ENCODE measurements at places on chromosomes 16 and 17. TPM values are rescaled to one million over a fixed set of nuclear protein-coding genes. Genes with fewer than 3 reads are reported as not detected.

DNA sequence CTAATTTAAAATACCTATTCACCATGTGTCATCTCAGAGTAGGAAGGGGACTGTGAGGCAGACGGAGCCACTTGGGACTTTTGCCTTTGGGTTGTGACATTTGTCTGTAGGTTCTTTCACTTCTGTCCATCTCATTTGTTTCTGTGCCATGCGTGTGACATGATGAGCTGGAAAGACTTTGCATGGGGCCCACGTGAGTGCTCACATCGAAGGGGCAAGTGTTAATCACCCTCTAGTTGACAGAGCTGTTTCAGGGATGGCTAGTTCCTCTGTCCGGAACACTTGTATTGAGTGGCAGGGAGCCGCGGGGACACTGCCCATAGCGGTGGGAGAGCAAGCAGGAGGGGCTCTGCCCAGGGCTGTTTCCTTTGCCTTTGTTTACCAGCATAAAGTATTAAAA, 112.0 kb downstream of the RPTOR start:
- no peak for DNase-seq

DNA sequence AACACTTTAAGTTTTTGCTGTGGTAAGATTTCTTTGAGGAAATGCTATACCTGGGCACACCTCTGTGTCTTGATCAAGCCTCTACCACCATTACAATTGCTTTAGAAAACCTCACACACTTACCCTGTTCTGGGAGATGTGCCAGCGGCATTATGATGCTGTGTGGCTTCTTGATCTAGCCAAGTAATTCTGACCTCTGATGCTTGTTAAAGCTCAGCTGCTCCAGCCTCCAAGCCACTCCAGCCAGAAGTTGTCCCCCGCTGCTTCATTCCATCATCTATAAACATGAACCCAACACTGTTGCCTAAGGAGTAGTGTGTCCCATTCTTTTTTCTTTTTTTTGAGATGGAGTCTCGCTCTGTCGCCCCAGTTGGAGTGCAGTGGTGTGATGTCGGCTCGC, 60.1 kb downstream of the CYLD start:
- no peak for DNase-seq

The CTRB1 gene
- not detected for total RNA-seq

DNA sequence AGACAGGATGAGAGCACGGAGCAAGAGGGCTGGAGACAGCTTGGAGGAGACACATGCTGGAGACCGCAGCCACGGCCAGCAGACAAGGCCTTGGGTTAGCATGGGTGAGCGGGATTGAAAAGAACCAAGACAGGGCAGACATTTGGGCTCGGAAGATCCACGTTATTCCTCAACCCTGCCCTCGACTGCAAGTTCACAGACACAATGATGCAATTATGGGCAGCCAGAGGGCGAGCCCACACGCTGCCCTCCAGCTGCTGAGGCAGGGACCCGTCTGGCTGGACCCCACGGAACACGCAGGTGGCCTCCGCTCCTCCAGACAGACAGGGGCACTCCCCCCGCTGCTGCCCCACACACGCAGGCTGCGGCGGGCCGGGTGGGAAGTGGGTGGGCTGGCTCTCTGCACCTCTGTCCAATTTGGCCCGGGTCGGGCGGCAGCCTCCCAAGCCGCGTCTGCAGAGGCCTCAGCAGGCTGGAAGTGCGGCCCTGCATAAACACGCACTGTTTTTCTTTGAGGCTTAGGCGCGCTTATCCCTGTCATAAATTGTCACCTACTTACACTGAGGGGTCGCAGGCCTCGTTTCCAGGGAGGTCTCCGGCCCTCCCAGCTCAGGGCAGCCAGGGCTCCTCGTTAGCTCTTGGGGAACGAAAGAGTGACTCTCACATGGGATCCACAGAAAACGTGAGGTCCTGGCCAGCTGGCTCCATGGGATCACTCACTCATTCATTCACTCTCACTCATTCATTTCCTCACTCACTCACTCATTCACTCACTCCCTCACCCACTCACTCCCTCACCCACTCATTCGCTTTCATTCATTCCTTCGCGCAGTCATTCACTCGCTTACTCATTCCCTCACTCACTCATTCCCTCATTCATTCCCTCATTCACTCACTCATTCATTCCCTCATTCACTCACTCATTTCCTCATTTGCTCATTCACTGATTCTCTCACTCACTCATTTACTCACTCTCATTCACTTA, 303.9 kb downstream of the C16orf95 start:
- DNase-seq, result peak; percentile 49

- no peak for DNase-seq
Measured at GRCh38 chr16:89931305-89931896, 8.3 kb downstream of the TUBB3 start.

The GPRC5C gene
- 34.4 TPM for total RNA-seq

- DNase-seq, result no peak
Measured at GRCh38 chr17:28469376-28469775, 4.1 kb upstream of the SLC13A2 start.

The KRT34 gene
- total RNA-seq, result not detected

GRCh38 chr17:21275579-21276263, 8.8 kb upstream of the MAP2K3 start:
- peak; percentile 98 for DNase-seq

- DNase-seq, result no peak
Measured at GRCh38 chr16:84367750-84368307, 509 bp upstream of the ATP2C2 start.

The FOXN1 gene
- total RNA-seq, result not detected

The EPOP gene
- total RNA-seq, result 0.57 TPM

The TIMP2 gene
- total RNA-seq, result 132 TPM
